ENCODE measurements at places on chromosomes 2 and 18.

DNA sequence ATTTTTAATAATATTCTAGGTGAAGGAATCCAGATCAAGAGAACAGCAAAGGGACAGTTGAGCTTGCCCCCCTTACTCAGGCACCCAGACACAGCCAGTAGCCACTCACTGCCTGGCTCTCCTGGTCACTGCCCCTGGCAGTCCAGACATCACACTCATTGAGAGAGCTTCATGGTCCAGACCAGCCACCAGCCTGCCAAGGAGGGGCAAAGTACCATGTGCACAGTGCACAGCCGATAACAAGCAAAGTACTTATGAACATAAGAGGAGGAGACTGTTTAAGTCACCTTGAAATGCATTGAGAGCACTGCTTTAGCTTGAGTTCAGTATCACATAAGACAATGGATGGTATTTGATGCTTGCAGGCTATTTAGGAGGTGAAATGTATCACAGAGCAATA lies 21.6 kb upstream of the CYRIA start:
- no peak for DNase-seq

DNA sequence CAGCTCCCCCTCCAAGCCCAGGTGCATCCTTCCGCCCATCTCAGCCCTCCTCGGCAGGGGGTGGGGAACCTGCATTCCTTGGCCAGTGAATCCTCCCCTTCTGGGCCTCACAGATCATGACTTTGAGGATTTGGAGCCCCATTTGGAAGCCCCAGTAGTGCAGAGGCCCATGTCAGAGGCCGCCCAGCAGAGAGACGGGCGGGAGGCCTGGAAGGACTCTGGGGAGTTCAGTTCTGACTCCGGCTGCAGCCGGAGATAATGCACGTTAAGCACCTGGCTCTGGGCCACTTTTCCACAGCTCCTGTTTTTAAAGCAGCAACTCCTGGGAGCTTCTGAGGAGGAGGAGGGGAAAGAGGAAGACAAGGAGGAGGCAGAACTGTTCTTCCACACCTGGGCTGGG lies 14.9 kb downstream of the ATOH8 start:
- no peak for DNase-seq

DNA sequence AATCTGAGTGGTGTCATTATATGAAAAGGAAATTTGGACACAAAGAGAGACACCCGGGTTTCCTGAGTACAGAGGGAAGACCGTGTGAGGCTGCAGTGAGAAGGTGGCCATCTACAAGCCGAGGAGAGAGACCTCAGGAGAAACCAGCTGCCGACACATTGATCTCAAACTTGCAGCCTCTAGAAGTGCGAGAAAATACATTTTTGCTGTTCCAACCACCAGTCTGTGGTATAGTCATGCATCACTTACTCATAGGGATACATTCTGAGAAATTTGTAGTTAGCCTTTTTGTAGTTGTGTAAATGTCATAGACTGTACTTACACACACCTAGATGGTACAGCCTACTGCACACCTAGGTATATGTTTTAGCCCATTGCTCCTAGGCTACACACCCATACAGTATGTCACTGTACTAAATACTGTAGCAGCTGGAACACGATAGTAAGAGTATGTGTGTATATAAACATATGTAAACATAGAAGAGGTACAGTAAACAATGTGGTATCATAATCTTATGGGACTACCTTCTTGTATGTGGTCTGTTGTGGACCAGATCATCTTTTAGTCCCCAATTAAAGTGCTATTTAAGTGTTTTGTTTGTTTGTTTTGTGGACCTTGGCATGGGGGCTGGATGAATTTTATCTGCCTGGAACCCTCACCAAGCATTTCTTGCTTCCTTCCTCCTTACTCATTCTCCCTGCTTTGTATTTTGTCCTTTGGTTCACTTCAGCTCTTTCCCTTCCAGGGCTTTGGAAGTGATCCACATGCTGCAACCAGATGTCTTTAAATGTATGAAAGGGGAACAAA lies 38.3 kb upstream of the SESTD1 start:
- no peak for DNase-seq

DNA sequence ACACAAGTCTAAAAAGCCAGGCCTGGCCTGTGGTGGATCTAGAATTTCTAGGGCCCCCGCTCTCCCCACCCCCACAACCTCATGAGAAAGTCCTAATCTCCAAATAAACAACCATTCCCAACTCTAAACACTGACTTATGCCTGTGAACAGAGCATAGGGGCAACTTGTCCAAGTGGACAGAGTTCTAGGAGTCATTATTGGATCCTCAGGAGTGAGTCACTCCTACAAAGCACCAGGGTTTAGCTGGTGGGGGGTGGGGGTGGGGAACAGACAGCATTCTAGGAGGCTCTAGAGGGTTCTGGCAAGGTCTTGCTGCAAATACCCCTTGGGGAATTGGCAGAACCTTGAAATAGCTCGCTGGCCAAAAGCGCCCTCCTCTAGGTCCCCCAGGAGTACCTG lies 83.3 kb downstream of the ZCCHC2 start:
- no peak for DNase-seq

All from stimulated activated CD4-positive, alpha-beta T cell treated with anti-CD3 and anti-CD28 coated beads, Interleukin-2, amount 100 ng/mL, for 24 hours (primary cell).